ENCODE measurements at places on chromosomes 5 and 9.

GRCh38 chr5:111461934-111462333 is 50.4 kb downstream of the STARD4 start:
- no peak for DNase-seq

- DNase-seq = no peak
Measured at GRCh38 chr5:2738700-2739359, 12.6 kb downstream of the IRX2 start.

DNA sequence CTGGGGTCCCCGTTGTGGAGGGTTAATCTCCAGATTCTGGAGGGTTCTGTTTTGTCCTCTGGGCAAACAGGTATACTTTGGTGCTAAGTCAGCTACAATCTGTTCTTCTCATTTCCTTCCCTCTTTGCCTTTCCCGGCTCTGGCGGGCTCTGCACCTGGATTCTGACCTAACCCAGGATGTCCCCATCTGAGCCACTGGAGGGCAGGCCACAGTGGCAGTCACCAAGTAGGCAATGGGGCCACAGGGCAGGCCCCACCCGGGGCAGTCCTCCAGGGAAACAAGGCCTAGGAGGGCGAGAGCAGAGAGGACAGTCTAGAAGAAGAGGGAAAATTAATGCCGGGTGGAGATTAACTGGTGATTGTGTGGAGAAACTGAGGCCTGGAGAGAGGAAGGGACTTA is 40.4 kb upstream of the HRH2 start:
- no peak for DNase-seq

- no peak for DNase-seq
Measured at GRCh38 chr9:70485273-70485858, 70.9 kb upstream of the KLF9 start.

GRCh38 chr9:38233796-38234355 is 158.6 kb upstream of the ALDH1B1 start:
- DNase-seq = no peak

- no peak for DNase-seq
Measured at GRCh38 chr5:80277191-80277590, 21.3 kb upstream of the SERINC5 start.

GRCh38 chr9:35341021-35341420 is 148.9 kb upstream of the RUSC2 start:
- no peak for DNase-seq

DNA sequence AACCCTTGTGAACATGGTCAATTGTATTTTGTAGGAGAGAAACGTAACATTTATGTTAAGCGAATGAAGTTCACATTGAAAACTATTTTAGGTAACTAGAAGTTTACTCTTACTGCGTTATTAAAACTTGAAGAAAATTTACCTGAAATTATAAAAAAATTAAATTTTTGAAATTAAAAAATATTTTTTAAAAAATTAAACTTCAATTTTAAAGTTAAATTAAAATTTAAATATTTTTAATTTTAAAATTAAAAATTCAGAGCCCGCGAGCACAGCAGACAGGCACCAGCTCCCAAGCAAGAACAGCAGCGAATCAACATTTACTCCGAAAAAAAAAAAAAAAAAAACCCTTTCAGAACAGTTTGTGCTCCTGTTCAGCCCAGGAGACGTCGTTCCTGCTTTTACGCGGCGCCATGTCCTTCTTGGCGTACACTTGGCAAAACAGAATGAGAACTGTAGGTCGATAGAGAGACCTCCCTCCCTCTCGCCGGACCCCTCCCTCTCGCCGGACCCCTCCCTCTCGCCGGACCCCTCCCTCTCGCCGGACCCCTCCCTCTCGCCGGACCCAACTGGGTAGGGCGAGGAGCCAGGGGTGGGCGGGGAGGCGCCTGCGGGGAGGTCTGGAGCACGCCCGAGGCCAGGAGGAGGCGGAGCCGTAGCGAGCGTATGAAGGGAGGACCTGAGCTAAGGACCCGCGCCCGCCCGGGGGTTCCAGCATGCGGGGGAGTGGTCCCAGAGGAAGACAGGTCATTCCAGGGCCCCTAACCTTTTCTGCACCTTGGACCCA is 235.8 kb downstream of the ROR2 start:
- no peak for DNase-seq

DNA sequence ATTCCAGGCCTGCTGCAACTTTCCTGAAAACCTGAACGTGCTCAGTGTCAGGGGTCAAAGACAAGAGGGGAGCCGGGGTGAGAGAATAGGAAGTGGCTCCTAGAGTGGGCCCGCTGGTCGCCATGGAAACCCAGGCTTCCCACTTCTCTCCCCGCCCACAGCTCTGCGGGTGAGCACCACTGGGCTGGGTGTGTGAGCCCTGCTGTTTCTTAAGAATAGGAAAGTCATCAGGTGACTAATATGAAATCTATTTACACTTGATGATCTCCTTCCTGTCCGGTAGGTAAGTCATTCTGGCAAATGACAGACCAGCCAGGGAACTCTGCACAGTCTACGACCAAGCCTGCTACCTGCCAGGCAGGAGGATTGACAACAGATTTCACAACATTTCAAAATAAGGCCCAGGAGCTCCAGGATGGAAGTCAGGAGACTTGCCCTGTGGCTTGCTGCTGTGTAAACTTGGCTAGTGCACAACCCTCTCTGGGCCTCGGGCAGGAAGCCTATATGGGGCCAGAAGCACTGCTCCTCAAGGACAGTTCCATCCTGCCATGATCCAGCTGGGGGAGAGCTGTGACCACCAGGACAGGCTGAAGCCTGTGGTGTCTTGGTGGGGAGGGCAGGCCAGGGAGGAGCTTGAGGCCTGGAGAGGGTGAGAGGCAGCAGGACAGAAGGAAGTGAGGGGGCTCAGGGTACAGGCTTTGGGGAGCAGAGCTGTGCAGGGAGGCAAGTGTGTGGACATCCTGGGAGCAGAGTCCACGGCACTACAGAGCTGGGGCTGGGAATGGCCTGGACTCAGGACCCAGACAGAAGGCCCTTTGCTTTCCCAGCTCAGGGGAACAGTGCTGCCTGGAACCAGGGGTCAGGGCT is 60.6 kb downstream of the SHB start:
- no peak for DNase-seq

All from NCI-H446 (cell line).